ENCODE measurements at places on chromosomes 12 and 14.

DNA sequence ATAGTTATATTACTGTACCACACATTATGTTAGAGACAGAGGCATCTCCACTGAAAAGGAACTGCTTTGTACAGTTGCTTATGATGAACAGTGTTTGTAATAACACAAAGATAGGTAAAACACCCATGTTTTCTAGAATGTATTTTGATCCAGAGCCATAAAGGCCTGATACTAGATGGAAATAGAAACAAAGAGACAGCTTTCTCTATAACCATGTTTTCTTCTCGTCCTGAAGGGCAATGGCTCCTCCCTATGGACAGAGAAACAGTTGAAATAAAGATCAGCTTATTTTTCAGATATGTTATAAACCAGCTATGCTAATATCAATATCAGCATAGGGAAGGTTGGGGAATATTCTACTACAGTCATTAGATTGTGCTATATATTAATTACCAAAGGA lies 109.2 kb downstream of the ATXN7L3B start:
- DNase-seq: no peak

GRCh38 chr14:101877766-101878165 lies 86.6 kb upstream of the DYNC1H1 start:
- no peak for DNase-seq

DNA sequence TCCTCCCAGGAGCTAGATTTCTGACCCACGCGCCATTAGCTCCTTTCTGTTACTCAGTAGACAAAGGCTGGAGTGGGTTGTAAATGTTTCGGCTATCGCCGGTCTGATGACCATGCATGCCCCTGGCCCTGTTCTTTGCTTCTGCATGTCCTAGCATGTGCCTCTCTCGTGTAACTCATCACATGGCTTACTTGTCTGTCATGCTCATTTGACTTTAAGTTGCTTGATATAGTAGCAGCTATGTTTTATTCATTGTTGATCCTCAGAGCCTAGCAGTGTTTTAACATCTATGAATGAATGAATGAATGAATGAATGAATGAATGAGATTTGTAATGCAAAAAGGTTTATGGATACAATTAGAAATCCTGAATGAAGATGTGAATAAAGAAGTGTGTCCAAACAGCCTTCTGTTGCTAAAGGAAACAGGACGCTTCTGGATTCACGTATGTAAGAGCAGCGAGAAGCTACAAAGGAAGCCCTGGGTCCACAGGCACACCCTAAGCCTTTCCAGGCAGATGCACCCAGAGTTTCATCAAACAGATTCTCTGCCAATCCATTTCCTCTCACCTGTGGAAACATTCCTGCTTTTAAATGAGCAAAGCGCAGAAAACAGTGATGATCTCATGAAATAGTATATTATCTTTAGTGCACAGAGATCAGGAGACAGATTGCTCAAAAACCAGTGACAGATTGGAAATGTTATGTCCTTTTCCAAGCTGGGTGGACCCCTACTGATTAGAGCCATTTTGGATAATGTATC lies 3.4 kb downstream of the GSG1 start:
- no peak for DNase-seq

- DNase-seq: no peak
These were observed 10.0 kb downstream of the MARK3 start for GRCh38 chr14:103395244-103395643.

DNA sequence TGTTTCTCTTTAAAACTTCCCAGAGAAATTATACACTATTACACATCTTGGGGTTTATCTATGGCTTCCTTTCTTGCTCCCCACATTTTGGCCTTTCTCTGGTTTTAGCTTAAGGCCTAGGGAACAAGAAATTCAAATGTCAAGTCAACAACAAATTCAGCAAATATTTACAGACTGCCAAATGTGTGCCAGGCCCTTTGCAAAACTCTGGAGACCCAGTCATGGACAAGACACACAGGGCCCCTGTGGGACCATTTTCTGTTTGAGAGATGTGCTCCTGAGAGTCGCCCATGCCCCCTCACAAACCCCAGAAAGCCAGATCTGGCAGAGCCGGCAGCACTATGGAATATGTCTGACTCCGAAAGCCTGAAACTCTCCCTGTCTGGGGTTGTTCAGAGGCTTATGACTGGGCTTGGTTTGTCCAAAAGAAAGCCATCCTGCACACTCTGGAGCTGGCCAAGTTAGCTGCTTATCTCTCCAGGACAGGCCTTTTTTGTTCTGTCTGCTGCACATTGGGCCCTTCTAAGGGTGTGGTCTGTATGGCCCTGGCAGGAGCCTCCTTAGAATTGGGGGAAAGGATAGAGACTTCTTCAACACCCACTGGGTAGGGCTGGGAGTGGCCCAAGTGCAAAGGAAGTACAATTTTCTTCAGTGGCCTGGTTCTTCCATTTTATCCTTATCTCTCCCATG lies 1.1 kb upstream of the KRT3 start:
- no peak for DNase-seq

- DNase-seq: no peak
These were observed 2.6 kb downstream of the KIAA0586 start for GRCh38 chr14:58430156-58430555.

DNA sequence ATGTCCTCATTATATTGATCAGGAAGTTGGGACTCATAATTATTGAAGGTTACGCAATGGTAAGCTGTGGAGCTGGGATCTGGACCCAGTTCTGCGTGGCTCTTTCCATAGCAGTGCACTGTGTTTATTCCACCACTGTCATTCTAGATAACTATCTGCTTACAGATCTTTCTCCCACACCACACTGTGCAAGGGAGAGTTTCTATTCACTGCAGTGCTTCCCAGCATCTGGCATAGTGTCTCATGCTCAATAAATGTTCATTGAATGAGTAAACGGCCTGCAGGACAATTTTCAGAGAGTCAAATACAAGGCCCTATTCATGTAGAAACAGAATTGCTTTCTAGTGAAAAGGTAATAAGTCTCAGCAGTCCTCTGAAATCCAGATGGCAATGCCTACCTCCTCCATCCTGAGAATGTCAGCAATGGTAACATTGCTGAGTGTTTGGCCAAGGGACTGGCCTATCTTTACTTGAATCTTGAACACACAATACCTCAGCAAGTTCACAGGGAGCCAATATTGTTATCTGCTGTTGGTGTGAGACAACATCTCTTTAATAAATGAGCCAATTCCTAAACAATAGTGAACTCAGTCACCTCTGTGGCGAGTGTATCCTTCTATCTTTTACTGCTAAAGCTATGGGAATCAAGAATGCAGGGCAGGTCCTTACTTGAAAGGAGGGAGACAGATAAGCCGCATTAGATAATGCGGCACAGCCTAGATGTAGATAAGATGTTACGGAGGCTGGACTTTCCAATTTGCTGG lies 332.4 kb upstream of the PRICKLE1 start:
- DNase-seq: no peak

GRCh38 chr12:129373746-129374145 lies 520.5 kb downstream of the GLT1D1 start:
- no peak for DNase-seq

GRCh38 chr14:49920935-49921334 lies 28.1 kb downstream of the ARF6 start:
- DNase-seq: no peak

DNA sequence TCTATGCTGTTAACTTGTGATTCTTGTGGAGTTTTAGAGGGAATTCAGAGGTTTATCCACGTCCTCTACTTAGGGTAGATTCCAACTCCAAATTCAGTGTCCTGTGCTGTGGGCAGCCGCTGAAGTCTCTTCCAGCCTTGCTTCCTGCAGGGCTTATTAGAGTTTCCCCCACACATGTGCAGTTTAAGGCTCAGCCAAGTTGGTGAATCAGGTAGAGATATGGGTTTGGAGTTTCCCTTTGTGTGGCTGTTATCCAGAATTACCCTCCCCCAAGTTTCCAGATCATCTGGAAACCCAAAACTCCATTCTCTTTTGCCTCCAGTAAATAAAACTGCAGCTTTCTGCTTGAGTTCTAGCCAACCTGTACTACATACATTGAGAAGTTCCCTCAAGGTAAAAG lies 853.7 kb downstream of the GALC start:
- DNase-seq: no peak

- DNase-seq: no peak
These were observed 58.2 kb downstream of the DHRS2 start for GRCh38 chr14:23694085-23694948.

DNA sequence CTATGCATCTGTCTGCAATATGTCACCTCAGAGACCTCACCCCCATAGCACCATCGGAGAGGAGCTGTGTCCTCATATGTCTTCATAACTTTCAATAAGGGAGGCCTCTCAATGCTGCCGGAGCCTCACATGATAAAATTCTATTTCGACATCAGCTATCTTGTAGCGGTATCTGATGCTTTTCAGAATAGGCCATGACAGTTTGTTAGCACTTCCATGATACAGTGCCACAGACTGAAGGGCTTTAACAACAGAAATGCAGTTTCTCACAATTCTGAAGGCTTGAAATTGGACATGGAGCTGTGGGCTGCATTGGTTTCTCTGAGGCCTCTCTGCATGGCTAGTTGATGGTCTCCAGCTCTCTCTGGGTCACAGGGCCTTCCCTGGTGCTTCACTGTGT lies 125.0 kb upstream of the PZP start:
- DNase-seq: no peak

GRCh38 chr14:101237252-101237616 lies 324.1 kb upstream of the DIO3 start:
- DNase-seq: no peak

DNA sequence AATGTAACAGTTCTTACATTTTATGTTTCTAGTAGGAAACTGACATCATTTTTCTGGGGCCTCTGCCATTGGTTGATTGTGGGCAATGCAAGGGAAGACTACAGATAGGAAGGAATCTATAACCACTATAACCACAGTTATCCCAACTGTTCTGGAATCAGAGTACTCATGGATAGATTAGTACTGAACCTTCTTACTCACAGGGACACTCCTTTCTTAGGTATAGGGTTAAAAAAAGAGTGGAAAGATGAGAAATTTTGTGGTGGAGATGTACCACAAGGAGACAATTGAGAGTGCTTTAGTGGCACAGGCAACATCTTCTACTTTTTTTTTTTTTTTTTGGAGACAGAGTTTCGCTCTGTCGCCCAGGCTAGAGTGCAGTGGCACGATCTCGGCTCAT lies 21.0 kb downstream of the TMEM116 start:
- no peak for DNase-seq
